ENCODE measurements at places on chromosomes 7 and 10.

GRCh38 chr7:4288791-4289394, 393.2 kb upstream of the FOXK1 start:
- DNase-seq, result no peak

DNA sequence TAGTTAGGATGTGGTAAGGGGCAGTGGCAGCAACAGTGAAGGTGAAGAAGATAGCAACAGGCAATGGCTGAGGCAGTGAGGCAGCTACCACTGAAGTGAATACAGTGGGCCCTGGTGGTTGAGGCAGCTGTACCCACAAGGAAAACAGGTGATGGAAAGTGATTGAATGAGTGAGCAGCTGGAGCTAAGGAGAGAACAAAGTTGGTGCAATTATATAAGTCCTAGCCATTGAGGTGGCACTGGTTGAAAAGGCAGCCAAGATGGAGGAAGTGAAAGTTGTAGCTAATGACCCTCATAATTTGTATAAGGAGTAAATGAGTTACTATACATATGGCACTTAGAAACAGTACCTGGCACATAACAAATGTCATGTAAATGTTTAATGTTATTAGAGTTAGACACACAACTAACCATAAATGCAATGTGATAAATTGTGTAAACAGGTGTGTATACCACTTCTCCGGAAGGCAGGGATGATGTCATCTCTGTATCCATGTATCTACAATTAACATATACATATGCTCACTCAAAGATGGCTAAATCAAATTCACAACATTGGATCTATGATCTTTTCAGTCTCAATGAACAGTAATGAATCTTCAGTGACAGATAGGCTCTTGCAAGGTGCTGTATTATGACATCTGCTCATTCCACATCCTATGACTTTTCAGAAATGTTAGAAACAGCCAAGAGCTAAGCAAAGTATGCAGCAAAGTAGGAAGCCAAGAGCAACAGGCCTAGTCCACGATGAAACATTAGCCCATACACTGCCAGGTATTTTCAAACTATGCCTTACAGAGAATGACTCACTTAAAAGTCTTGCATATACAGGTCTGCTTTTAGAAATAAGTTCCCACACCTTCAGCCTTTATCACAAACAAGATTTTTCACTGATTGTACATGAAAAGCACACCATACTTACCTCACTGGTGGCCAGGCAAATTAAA, 10.7 kb downstream of the XPNPEP1 start:
- no peak for DNase-seq

GRCh38 chr7:109476409-109476808, 906.7 kb downstream of the DNAJB9 start:
- no peak for DNase-seq

- DNase-seq, result no peak
Observed at GRCh38 chr7:140121326-140121725, 55.5 kb downstream of the KDM7A start.

DNA sequence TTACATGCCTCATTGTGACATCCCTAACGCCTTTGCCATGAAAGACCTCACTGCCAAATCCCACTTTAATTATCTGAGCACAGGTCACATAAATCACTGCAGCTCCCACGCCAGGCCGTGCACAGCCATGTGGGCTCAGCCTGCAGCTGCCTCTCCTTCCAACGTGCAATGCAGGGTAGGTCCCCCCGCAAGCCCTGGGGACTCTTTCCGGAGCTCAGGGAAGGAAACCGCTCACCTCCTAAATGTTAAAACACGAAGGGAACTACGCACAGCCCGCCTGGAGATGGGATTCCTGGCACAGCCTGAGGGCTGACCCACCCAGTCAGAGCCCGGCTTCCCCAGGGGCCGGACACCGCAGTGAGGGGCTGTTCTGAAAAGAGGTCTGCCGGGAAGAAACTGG, 128.0 kb downstream of the MAD1L1 start:
- no peak for DNase-seq

DNA sequence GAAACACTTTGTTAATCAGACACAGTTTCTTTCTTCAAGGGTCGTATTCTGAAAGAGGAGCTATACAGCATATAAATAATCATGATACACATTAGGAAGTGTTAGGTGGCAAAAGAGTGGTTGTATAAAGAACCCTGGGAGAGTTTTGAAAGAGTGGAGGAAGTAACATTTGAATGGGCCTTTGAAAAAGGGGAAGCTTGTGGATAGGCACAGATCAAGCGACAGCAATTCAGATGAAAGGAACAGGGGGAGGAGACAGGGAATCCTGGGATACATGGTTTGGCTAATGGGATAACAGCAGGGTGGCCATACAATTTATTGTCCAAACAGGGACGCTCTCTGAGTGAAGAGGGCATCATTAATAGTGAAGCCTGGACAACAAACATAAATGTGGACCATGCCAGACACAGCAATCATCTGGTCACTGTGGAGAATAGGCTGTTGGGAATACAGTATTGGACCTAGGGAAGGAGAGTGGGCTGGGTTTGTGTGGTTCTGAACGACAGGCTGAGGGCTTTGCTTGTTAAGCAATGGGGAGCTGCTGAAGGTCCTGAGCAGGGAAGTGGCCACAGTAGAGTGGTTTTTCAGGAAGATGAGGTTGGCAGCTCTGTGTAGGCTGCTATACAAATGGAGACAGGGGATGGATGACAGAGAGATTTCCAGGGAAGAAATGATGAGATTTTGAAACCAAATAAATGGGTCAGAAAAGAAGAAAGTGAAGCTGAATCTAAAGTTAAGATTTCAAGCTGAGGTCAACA, 75.9 kb downstream of the ICA1 start:
- no peak for DNase-seq

DNA sequence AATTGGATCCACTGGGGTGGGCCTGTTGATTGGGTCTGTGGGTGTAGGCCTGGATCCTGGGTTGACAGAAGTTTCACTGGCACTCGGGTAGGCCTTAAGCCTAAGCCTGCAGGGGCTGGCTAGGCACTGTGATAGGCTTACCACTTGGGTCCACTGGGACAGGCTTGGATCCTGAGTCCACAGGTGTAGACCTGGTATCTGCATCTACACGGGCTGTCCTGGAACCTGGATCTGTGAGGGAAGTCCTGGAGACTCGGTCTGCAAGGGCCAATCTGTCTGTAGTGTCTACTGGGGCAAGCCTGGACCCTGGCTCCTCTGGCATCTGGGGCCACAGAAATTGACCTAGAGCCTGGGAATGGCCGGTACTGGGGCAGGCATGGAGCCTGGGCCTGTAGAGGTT, 219.0 kb upstream of the NRG3 start:
- DNase-seq, result no peak
